DND-41 (cell line): ENCODE measurements at places on chromosomes 3 and 15.

- no peak for DNase-seq
Measured at GRCh38 chr15:63192619-63193206, 3.3 kb downstream of the RAB8B start.

GRCh38 chr3:75296858-75297257 lies 367.3 kb upstream of the FRG2C start:
- no peak for DNase-seq

GRCh38 chr3:192433704-192434103 lies 293.6 kb downstream of the FGF12 start:
- no peak for DNase-seq

GRCh38 chr3:122621112-122621511 lies 43.7 kb downstream of the PARP15 start:
- DNase-seq, result no peak

DNA sequence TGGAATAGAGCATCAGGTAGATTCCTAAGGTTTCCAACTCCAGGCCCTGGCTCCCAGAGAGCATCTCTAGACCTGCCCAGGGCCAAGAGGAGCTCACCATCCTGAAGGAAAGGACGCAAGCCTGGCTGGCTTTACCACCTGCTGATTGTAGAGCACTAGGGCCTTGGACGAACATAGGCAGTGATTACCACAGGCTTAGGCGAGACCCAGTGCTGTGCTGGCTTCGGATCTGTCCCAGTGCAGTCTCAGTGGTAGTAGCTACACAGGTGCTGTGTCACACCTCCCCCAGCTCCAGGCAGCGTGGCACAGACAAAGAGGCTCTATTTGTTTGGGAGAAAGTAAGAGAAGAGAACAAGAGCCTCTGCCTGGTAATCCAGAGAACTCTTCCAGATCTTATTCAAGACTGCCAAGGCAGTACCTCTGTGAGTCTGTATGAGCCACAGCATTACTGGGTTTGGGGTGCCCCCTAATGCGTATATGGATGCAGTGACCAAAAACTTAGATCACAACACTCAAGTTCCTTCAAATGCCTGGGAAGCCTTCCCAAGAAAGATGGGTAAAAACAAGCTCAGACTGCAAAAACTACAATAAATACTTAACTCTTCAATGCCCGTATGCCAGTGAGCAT lies 25.4 kb downstream of the ISG20 start:
- peak; percentile 11 for DNase-seq

DNA sequence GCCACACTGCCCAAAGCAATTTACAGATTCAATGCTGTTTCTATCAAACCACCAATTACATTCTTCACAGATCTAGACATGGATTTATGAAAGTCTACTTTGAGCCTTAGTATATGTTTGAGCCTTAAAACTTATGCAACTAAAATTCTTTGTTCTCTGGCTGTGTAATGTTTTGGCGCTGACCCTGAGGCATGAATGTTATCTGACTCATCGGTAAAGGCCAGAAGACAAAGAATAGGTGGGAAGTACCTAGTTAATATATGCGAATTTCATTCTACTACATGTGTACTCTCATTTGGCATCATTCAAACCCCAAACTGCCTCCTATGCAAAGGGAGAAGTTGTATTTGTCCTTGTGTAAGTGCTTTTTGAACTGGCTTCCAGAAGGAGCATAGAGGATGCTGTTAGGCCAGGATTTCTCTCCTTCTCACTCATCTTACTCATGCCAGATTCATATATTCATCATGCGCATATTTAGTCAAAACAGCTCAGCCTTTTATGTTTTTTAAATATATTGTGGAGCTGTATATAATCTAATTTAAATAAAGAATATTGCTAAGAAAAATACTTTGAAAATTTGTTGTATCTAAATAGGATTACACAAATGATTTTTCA lies 204.2 kb downstream of the NFKBIZ start:
- no peak for DNase-seq

DNA sequence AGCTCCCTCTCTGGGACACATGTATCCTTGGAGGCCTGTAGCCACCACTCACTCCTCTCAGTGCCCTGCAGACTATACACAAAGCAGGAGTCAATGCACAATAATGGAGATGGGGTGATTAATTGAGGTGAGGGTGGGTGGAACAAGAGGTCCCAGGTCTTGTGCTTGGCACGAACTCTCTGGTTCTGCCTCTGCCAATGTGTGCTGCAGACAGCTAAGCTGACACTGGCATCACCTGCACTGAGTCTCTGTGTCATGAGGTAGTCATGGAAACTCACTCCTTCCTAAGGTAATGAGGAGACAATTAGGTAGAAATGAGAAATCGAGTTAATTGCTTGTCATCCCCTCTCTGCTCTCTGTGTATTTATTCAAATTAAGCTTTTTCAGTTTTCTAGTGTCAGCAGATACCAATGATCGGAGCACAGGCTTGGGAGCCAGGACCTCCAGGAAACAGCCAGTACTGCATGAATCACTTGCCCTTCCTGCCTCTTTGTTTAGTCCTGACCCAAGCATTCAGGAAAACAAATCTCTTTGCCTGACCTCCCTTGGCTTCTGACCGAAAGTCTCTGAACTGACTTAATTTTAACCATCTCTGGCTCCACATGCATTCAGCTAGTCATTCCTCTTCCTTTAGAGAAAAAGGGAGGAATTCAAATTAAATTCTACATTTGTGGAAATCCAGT lies 56.7 kb downstream of the DRD3 start:
- no peak for DNase-seq

DNA sequence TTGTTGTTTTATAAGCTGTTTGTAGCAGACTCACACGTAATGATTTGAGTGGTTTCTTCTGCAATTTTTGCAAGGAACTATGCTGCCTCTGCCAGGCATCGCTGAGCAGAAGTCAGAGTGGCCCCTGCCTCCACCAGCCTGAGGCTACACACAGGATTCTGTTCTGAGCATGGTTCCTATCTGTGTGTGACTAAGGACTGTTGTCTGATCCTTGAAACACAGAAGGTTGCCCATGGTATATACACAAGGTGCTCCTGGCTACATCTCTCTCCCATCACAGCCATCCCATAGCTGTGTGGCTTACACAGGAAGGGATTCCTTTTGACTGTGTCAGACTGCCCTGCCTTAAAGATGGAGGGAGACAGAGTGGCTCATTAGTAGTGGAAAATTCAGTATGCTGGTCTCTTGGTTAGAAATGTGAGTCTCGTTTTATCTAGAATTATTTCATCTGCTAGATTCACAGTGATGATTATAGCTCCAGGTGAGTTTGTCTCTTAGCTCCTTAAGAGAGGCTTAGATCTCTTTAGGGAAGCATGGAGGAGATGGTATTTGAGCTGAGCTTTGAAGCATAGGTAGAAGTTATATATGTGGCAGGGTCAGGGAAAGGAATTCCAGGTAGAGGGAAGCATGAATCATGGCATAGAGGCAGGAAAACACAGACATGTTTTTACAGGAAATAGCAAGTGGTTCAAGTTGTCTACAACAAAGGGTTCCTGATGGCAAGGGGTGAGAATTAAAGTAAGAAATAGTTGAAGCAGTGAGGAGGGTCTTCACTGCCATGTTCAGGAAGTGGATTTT lies 37.5 kb downstream of the SNAPC5 start:
- no peak for DNase-seq

DNA sequence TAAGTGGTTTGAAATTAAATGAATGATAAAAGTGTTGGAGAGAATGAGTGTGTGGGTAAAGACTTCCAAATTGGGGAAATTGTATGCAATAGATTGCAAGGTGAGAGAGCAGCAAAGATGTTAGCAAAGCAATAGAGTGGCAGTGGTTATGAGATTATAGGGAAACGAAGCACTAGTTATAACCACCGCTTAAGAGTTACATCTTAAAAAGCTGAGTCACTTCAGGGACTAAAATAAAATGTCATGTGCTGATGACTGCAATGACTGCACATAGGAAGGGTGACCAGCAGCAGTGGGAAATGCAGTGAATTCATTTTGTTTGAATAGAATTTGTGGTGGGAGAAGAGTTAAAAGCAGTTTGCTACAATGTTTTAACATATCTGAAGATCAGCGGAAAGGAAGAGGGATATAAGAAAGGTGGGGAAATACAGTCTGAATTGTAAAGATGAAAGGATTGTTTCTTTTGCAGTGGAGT lies 127.3 kb downstream of the RAP2B start:
- DNase-seq, result no peak

- no peak for DNase-seq
Measured at GRCh38 chr3:107512108-107512507, 10.7 kb upstream of the BBX start.

DNA sequence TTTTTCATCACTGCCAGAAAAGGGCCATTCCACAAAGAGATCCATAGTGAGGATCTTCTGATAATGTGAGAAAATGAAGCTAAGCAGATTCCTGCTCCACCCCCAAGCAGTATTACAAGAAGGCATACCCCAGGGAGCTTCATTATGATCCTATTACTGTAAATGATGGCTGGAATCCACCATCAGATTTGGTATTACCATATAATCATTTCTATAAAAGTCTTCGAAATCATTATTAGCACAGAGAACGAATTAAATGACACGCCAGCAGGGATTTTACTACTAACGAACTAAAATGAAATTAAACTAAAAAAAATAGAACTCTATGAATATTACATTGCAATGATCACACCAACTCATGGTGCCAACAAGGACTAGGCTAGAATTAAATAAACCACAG lies 24.4 kb downstream of the TRIM42 start:
- DNase-seq, result no peak

GRCh38 chr3:46860017-46860809 lies 3.0 kb downstream of the MYL3 start:
- DNase-seq, result peak; percentile 35

GRCh38 chr3:112709911-112710310 lies 69.0 kb upstream of the CCDC80 start:
- DNase-seq, result no peak

GRCh38 chr3:187922704-187923416 lies 177.6 kb upstream of the BCL6 start:
- DNase-seq, result no peak

DNA sequence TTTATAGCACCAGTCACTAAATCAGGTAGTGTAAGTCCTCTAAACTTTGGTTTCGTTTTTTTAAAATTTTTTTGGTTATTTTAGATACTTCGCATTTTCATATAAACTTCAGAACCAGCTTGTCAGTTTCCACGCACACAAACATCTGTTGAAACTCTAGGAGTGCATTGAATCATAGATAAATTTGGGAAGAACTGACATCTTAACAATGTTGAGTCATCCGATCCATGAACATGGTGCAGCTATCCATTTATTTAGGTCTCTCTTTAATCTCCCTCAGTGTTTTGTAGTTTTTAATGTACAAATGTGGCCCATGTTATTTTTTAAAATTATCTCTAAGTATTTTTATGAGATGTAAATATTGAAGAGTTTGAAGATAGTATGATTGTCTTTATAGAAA lies 17.7 kb downstream of the TICRR start:
- DNase-seq, result no peak

GRCh38 chr3:142105991-142106390 lies 43.4 kb downstream of the TFDP2 start:
- DNase-seq, result no peak

GRCh38 chr3:141844108-141844507 lies 32.3 kb upstream of the ATP1B3 start:
- no peak for DNase-seq

GRCh38 chr3:141450727-141451375 lies 36.0 kb upstream of the RASA2 start:
- DNase-seq, result no peak

DNA sequence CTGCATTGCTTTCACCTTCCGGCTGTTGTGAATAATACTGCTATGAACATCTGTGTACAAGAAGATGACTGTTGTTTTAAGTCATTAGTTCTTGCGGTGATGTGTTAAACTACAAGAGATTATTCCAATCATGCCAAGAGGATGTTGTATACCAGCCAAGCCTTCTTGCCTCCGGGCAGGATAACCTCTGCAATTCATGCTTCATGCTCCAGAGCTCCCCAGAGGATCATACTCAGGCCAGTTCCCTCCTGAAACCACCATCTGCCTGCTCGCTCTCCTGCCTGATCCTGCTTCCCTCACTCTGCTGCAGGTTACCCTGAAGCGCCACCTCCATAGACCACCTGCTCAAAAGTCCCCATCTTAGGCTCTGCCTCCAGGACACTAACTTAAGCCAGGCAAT lies 187.1 kb upstream of the PROK2 start:
- no peak for DNase-seq

DNA sequence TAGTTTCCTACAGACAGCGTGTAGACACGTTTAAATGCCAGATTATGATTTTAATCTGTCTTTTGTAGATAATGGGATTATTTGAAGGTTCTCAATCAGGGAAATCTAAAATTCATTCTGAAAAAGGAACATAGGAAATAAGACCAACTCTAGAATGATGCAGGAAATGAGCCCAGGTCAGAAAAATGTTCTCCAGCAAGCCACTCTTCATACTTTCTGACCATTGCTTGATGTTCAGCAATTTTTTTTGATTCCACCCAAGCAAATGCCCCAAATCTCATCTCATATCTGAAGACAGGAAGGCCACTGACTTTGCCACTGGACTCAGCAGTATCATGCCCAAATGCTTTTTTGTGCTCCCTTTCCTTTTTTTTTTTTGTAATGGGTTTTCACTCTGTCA lies 373.4 kb downstream of the LPP start:
- no peak for DNase-seq

GRCh38 chr3:134496471-134497071 lies 10.7 kb downstream of the CEP63 start:
- DNase-seq, result no peak

- DNase-seq, result no peak
Measured at GRCh38 chr3:142894493-142894892, 5.6 kb upstream of the PCOLCE2 start.

GRCh38 chr3:76024640-76025039 lies 239.3 kb upstream of the ZNF717 start:
- no peak for DNase-seq

GRCh38 chr3:127714125-127714571 lies 41.4 kb downstream of the ABTB1 start:
- DNase-seq, result no peak

DNA sequence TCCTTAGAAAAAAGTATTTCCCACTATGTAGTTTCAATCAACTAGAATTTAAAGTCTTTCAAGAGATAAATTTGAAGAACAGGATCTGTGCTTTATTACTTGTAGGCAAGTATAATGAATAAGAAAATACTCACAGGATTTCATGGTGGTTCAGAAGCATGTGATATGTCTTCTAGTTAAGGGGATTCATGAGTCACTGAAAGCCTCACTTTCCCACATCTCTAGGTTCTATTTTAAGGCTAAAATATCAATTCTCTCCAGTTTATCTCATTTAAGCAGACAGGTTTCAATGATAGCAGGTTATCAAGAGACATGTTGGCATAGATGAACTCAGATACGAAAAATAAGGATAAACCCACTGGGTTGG lies 437.8 kb upstream of the BCHE start:
- DNase-seq, result no peak

- DNase-seq, result no peak
Measured at GRCh38 chr3:148756311-148756710, 58.6 kb downstream of the AGTR1 start.

GRCh38 chr3:8509961-8510360 lies 8.3 kb downstream of the LMCD1 start:
- DNase-seq, result no peak

GRCh38 chr3:101219842-101220560 lies 100.4 kb downstream of the IMPG2 start:
- no peak for DNase-seq
